ENCODE measurements at places on chromosomes 2 and 18.

- DNase-seq, result no peak
These were observed 146.5 kb downstream of the MAIP1 start for GRCh38 chr2:200101922-200102321.

DNA sequence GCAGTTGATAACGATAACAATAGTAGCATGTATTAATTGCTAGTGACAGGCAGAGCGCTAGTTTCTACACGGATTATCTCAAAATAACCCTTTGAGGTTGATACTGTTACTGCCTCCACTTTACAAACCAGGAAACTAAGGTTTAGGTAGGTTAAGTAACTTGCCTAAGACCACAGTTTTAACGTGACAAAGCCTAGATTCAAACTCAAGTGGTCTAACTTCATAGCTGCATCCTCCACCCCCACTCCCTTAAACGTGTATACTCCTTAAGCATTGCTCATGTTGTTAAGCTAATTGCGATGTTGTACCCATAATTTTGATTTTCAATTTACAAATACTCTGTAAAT is 1.2 kb downstream of the ME2 start:
- DNase-seq, result peak; percentile 41

DNA sequence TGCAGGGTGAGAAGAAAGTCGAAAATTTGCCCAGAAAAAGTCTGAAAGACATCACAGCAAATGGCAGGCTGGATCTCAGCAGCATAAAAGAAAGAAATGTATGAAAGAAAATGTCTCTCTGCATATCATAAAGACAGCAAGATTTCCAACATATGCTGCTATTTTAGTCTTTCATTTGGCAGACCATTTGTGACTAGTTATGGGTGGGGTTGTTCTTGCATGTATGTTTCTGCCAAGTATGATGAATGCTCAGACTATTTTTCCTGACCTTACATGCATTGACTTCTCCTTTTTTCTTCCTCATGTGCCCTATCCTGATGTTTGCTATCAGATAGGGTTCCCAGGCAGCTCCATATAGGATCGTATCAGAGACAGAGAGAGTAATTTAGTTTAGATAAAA is 58.5 kb upstream of the PARD3B start:
- no peak for DNase-seq

DNA sequence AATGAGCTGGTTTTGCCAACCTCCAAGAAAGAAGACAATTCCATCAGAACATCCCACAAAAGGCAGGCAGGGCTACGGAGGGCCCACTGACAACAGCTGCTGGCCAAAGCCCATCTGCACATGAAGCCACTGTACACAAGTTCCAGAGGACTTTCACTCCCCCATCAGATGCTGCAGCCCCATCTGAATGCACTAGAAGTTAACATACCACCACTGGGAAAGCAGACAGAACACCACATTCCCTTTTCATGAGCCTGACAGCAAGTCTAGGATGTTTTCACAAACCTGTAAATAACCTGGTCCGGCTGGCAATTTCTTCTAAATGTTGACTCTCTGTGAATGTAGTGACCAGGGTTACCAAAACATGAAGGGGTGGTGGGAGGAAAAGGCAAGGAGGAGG is 41.5 kb downstream of the CCBE1 start:
- DNase-seq, result peak; percentile 1

DNA sequence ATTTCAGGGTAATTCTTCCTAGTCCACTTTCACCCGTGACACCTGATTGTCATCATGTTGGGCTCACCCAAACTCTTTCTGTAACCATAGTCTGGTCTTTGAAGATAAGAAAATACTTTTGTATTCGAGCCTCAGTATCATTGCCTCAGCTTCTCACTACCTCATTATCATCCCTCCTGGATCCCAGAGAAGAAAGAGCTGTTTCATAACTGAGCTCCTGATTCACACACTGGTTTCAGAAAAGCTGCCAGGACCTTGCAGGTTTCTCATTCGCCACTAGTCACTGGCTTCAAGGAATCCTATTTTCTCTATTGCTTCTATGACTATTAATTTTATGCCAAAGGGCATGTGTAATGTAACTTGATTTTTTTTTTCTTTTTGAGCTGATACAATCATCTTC is 2.9 kb upstream of the CRIM1 start:
- DNase-seq, result no peak

DNA sequence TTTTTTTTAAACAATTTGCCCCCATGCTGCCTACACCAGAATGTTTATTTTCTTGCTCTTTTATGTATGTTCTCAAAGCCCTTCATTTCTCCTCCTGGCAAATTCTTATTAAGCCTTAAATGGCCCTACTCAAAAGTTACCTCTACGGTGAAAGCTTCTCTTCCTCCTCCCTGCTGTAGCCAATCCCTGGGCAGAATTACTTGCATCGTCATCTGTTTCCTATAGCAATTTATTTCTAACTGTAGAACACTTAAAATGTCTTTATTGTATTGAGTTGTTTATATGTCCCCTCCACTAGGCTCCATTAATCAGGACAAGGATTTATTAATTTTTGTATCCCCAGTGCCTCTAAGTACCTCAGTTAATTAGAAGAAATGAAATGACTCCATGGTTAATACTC is 2.5 kb upstream of the RAD51AP2 start:
- no peak for DNase-seq

DNA sequence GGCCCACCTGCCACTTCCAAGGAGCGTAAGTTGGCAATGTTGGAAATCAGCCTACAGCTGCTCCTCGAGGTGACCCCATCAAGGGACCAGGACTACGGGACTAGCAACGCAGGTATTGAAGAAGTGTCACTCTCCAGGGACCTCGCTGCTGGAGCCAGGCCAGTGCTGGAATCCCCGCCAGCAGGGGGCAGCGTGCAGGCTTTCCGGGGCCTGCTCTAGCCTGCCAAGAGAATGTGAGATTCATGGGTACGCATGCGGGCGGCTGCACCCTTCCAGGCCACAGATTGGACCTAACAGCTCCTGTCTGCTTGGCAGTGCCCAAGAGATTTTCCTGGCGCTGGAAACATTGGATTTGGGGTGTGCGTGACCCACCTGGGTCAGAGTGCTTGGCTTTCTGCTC is 182.8 kb upstream of the RAB12 start:
- DNase-seq, result no peak

- DNase-seq, result peak; percentile 67
These were observed 325.4 kb upstream of the FIGN start for GRCh38 chr2:164061129-164061746.

- peak; percentile 24 for DNase-seq
These were observed 595 bp downstream of the PARD6G start for GRCh38 chr18:80246445-80247392.

- DNase-seq, result no peak
These were observed 58.9 kb downstream of the BMP10 start for GRCh38 chr2:68812251-68812650.

- DNase-seq, result no peak
These were observed 46.2 kb downstream of the PARD6G start for GRCh38 chr18:80200932-80201672.

GRCh38 chr2:49972699-49973098 is 818.4 kb upstream of the FSHR start:
- DNase-seq, result no peak

- no peak for DNase-seq
These were observed 116.5 kb downstream of the NOL4 start for GRCh38 chr18:34108206-34108605.

DNA sequence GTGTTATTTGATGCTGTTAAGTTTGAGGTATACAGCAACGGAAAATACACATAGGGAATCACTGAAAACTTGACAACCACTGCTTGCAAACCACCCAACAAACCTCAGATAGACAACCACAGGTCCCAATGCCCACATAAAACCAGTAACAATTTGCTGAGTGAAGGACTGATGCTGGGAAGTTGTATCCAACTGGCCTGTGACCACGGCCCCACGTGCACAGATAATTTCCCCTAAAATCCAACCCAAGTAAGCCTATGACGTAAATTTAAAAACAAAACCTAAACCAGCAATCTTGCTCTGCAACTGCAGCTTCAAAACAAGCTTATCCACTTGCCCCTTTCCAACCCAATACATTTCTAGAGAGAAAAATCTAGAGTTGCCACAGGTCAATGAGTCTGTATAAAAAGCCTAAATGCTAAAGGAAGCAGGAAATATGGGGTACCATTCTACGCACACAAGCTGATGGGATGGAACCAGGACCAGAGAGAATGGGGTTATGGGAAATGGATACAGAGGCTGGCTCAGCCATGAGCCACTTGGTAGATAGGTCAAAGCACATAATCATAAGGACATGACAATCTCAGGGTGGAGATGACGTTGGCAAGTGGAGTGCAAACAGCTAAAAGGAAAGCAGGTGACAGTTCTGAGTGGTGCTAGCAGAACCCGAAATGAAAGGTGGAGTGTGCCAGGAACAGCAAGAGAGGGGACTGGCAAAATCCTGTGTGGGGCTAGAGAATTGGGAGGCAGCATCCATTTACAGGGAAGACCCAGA is 27.8 kb upstream of the CREB1 start:
- DNase-seq, result no peak

DNA sequence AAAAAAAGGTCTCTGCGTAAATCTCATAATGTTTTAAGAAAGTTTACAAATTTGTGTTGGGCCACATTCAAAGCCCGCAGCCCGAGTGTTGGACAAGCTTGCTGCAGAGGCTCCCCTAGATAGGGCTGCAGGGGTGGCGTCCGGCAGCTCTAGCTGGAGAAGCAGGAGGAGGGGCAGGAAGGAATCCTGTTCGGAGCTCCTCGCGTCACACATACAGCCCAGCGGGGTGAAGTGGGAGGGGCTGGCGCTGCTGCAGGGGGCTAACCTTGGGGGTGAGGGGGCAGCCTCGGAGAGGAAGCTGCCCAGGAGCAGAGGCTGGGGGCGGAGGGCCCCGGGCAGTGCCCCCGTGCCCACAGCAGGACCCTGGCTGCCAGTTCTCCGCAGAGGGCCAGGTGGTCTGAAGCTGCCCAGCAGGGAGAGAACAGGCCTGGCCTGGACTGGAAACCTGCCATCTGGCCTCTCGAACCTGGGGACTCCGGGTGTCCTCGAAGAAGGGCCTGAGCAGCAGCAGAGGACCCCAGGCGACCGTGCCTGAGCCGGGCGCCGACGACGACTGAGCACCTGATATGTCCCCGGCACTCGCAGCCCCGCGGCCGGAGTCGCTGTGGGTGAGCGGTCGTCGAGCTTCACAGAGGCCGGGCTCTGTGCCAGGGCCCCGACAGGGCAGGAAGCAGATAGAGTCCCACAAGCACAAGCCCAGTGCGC is 2.6 kb upstream of the GPR35 start:
- DNase-seq, result peak; percentile 45

- no peak for DNase-seq
These were observed 48.3 kb downstream of the RAB31 start for GRCh38 chr18:9756271-9756932.

DNA sequence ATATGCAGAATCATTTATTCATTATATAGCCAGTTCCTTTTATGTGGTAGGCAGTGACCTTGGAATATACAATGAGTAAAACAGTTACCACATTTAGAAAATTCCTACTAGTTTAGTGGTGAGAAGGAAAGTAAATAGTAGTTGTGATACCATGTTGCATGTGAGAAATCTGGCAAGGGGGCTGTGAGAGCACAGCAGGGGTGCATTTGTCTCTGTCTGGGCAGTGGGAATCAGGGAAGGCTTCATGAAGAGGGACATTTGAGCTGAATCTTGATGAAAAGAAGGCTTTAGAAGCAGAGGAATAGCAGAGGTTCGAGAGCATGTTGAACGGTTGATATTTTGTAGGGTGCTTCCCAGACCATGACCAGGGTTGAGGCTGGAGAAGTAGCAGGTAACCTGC is 78.7 kb downstream of the RAB3GAP1 start:
- no peak for DNase-seq

DNA sequence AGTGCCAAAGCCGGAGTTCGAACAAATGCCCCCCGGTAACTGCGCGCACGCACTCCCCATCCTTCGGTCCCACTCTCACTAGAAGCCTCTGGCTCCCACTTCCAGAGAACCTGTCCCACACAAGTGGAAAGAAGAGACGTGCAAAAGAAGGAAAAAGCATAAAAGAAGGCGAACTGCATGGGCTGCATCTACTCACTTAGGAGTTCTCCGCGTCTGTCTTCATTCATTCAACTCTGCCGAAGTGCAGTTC is 312 bp downstream of the NR4A2 start:
- DNase-seq, result no peak

GRCh38 chr2:51781691-51782090 is 749.8 kb upstream of the NRXN1 start:
- DNase-seq, result no peak

DNA sequence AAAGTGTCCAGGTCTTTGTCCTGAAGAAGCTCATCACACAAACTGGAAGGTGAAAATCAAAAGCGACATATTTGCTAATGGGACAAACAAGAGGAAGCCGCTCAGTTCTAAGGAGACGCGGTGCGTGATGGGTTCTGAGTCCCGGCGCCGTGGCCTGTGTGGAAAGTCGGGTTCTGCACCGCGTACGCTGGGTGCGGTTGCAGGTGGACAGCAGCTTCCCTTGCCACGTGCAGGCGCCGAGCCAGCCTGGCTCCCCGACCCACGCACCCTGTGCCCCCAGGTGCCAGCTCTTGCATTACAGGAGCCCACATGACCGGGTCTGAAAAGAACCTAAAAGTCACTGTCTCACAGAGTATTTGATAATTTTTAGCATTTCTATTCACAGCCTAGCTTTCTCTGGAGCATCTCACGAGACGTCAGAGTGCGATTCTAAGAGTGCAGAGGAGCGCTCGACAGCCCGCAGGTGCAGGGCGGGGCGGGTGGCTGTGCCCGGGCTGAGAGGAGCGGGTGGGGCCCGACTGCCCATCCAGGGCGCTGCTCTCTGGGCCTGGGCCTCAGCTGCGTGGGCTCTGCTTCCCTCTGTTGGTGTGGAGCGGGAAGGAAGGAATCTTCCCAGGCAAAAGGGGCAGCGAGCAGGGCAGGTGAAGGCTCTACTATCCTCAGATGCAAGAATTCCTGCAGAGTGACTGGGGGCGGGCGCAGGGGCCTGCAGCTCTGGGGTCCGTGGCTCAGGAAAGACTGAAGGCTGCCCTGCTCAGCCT is 39.4 kb downstream of the MYT1L start:
- DNase-seq, result no peak

- DNase-seq, result peak; percentile 75
These were observed 45.2 kb downstream of the PCBP1 start for GRCh38 chr2:70132244-70133126.

DNA sequence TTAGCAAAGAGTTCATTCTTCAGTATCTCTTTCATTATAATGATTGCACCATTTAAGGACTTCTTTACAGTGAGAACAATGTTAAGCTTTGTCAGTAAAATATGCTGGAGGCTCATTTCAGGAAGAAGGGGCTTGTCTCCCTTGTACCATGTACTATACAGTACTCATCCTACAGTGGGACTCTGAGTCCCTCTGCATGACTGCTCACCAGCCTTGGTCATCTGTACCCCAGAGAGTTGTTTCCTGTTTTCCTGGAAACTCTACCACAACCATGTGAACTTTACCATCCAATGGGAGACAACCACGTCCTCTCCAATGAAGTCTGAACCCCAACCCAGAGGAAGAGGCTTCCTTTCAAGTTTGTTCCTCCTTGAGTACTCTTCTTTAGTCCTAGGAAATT is 1171.1 kb upstream of the CRIM1 start:
- DNase-seq, result peak; percentile 8

All from KBM-7 (cell line).